ENCODE measurements at places on chromosomes 4 and X.

DNA sequence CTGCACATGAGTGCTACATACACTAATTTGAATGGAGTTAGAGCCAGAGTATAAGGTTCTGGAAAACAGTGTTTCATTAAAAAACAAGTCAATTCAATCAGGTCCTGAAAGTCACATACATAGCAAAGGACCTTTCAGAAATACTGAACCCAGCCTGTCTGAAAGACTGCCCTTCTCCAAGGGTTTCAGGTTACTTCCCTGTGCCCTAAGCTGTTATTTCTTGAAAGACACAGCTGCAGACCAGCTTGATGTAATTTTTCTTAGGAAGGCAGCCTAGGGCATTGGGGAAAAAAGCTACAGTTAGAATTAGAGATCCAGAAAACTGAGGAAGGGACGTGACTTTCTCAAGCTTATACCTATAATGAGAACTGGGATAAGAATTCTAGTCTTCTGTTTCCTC is 155.9 kb upstream of the MAOA start:
- DNase-seq, result no peak

- no peak for DNase-seq
These were observed 138.4 kb downstream of the SPANXN3 start for GRCh38 chrX:143378851-143379250.

DNA sequence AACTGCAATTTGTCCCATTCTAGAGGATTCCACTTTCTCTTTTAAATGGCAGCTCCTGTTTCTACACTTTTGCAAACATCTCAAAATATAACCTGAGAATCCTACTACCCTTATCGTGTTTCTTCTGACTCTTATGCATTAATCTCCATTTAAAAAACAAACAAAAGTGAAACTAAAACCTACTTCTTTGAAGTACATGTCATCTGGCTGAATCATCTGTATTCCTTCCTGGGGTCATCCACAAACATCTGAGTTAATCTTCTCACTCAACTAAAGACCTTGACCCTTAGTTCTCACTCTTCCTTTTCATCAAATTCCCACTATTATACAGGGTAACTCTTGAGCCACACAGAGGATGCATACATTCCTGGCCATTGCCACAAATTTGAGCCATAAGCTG is 584.8 kb downstream of the PPARGC1A start:
- no peak for DNase-seq

- no peak for DNase-seq
These were observed 64.7 kb downstream of the IL13RA2 start for GRCh38 chrX:114952696-114953095.

GRCh38 chrX:79366556-79366872 is 620 bp downstream of the ITM2A start:
- no peak for DNase-seq

- DNase-seq, result no peak
These were observed 120.0 kb upstream of the ZDHHC15 start for GRCh38 chrX:75642811-75643361.

- no peak for DNase-seq
These were observed 44.8 kb upstream of the HERC6 start for GRCh38 chr4:88333741-88334405.

DNA sequence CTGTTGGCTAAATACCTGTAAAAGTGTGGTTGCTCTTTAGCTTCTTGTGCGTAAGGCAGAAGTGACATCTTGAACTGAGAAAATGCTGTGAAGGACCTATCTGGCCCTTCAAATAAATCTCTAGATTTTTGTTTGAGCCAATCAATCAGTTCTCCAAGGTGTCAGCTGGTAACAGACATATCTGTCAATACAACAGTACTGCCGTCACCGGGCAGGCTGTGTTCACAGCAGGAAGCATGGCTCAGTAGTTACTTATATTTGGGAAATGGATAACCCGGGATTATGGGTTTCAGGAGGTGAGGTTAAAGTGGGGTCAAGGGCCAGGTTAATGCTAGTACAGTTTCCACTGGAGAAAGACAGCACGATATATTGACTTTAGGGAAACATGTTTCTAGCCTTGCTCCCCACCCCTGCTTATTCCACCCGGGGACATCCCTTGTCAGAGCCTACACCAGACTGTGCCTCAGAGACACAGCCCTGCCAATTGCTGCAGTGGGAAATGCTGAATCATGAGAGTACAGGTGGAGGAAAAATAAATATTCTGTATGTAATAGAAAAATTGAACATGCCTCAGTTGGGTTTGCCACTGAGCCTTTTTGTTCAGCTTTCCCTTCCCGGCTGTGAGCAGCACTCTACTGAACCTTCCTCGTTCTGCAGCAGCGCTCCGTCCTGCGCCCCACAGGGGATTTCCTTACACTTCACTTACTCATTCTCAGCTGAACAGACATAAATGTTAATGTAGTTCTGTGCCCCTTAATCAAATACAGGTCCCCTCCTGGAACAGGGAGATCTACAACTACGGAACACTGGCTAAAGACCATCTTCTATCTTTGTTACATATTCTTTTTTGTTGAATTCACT is 121.1 kb downstream of the MGST2 start:
- no peak for DNase-seq

- no peak for DNase-seq
These were observed 38.0 kb downstream of the GPM6B start for GRCh38 chrX:13778916-13779315.

GRCh38 chr4:139670775-139671174 is 5.2 kb downstream of the MGST2 start:
- DNase-seq, result no peak

DNA sequence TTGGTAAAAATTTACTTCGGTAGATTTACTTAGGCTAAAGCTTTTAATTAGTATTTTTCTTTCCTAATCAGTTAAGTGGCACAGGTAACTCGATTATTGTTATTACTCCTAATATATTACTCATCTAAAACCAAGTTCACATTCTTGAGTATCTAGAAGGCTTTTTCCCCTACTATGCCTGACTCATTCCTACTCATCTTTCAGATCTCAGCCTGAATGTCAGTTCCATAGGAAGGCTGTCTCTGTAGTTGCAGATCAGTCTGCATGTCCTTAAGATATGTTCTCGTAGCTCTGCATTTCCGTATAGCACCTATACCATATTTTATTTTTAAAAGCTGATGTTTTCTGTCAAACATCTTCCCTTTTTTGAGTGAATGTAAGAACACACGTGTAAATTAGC is 5.9 kb upstream of the FAM184B start:
- DNase-seq, result no peak

GRCh38 chrX:48685416-48685815 is 1.8 kb downstream of the WAS start:
- DNase-seq, result no peak

DNA sequence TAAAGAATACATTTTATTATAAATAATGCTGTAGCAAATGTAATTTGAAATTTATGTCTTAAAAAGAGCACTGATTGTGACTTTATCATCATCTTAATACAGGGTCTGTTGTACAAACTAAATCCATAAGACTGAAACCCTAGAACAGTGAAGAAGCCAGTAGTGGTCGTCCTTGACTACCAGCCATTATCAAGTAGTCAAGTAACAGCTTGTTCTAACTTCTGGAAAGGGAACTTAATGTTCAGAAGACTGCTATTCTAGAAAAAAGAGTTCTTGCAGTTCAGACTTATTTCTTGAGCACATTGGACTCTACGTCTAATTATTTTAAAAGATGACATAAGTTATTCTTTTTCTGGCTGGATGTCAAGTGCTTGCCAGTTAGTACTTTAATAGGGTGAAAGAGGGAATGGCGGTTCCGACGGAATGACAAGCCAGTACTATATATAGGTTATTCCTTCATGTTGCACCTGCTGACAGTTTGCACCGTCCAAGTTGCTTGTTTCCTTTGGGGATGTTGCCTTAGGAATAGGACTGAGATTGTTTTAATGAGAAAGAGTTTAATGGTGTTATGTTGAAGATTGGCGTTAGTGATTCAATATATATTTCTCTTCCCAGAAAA is 109.9 kb downstream of the RAPGEF2 start:
- no peak for DNase-seq

DNA sequence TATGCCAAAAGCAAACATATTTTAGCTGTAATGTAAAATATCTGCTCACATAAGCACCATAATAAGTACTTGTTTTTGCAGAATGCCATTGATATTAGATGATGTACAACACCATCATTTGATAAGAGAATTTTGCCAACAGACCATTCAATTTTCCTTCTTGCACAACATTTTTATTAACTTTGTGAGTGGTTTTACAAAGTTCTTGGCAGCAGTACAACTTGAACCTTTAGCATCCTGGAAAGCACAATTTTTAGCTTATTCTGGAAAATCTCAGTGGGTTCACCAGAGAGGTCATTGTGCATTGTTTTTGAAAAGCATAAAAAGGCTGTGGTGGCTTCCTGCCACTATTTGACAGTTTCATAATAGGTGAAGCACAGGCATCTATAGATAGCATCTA is 26.4 kb upstream of the REPS2 start:
- DNase-seq, result no peak
